GM04503 (cell line): ENCODE measurements at places on chromosomes 13 and 19.

DNA sequence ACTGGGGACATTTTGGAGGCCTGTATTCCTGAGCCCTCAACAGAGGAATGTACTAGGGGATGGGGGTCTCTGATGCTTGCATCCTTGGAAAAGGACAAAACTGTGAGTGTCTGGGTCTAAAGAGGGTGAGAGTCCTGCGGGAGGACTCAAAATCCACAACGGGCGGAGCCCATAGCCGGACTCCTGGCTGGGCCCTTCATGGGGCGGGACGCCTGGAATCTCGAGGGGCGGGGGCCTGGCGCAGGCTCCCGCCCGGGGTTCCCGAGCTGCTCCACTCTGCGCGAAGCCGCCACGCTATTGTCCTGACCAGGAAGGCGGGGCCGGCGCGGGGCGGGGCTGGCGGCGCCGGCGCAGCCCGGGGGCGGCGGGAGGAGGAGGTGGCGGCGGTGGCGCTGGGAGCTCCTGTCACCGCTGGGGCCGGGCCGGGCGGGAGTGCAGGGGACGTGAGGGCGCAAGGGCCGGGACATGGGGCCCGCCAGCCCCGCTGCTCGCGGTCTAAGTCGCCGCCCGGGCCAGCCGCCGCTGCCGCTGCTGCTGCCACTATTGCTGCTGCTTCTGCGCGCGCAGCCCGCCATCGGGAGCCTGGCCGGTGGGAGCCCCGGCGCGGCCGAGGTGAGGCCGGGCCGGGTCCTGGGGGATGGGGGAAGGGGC lies at the start of gene APLP1:
Gene APLP1 (plus strand): TSS at position 403 of the 651 bp plus-strand sequence. CDS start 63 bp downstream, at position 466.
- DNase-seq, result no peak

DNA sequence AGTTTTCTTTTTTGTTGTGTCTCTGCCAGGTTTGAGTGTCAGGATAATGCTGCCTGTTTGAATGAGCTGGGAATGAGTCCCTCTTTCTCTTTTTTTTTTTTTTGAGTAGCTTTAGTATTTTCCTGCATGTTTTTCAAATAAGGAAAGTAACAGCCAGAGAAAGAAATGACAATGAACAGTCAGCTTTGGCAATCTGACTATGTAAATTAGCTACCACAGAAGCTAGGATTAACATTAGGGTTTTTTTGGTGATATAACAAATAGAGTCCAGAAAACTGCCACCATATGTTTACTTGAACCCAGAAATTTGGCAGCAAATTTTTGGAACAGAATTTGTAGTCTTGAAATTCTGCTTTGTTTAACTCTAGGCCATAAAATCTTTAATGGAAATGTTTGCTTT lies 50.5 kb downstream of the SGCG start:
- DNase-seq, result no peak

DNA sequence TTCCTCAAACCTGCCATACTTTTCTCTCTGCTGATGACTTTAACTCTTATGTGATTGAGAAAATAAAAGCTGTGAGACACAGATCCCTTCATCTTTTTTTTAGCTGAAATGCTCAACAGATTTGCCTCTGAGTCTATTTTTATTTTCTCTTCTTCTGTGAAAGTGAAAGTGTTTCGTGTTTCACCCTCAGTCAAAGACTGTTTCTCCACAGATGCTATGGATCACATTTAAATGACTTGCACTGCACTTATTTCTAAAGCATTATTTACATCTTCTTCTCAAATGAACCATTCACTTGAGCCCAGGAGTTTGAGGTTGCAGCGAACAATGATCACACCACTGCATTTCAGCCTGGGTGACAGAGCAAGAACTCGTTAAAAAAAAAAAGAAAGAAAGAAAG lies 890.1 kb upstream of the PCDH20 start:
- no peak for DNase-seq

GRCh38 chr13:30042272-30042671 lies 191.9 kb upstream of the UBL3 start:
- DNase-seq, result no peak

GRCh38 chr13:28099396-28100149 lies 803 bp downstream of the FLT3 start:
- DNase-seq, result no peak

- no peak for DNase-seq
Observed at GRCh38 chr13:94988654-94989053, 276.3 kb upstream of the SOX21 start.

DNA sequence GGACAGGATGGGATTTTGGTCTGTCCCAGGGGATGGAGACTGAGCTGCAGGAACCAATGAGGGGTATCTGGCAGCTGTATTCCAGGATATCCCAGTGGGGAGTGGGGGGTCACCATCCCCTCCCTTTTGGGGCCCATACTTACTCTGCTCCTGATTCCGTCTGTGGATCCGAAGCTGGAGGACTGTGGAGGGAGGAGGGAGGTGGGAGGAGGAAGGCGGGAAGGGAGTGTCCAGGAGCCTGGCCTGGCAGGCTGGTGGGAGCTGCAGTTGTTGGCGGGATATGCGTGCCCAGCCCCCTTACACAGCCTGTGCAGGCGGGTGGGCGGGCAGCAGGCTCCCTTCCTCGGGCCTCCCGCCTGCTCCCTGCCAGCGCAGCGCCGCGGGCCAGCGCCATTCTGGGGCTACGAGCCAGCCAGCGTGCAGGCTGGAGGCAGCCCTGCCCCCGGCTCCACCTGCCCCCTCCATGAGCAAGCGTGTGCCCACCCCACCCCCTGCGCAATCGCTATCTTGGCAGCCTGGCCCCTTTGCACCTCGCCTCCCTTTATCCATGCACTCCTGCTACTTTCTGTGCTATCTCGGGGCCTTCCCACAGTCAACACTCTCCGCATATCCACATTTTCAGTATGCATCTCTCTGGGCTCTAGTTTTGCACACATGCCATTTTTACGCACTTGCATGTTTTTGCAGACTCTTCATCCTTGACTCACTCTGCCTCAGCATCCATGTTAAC lies 2.8 kb downstream of the MAMSTR start:
- DNase-seq, result no peak
